ENCODE measurements at places on chromosomes 12 and 14.
A peak's percentile ranks its signal among the peaks of the same experiment; 100 is the strongest.

- H3K27ac ChIP-seq, result no peak overlapping the region
- H3K4me1 ChIP-seq, result peaks cover 12% of the 10 kb centered on the region
- H3K27me3 ChIP-seq, result peaks cover 5% of the 10 kb centered on the region
- no peaks in the 10 kb centered on the region for H3K36me3 ChIP-seq
- DNase-seq, result no peak
Observed at GRCh38 chr14:60317609-60318008, 68.6 kb downstream of the PPM1A start.

DNA sequence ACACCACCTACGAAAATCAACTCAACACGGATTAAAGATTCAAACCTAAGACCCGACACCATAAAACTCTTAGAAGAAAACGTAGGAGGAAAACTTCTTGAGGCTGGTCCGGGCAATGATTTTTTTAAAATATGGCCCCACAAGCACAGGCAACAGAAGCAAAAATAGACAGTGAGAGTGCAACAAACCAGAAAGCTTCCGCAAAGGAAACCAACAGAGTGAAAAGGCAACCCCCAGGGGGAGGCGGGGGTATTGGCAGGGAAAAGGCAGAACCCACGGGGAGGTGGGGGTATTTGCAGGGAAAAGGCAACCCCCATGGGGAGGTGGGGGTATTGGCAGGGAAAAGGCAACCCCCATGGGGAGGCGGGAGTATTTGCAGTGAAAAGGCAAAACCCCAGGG, 20.5 kb upstream of the FBRSL1 start:
- H3K27me3 ChIP-seq, result peaks cover 33% of the 10 kb centered on the region
- H3K27ac ChIP-seq, result no peak overlapping the region
- DNase-seq, result no peak
- peaks cover 21% of the 10 kb centered on the region for H3K4me1 ChIP-seq
- peaks cover 2% of the 10 kb centered on the region for H3K36me3 ChIP-seq
- no peak overlapping the region for H3K4me3 ChIP-seq

DNA sequence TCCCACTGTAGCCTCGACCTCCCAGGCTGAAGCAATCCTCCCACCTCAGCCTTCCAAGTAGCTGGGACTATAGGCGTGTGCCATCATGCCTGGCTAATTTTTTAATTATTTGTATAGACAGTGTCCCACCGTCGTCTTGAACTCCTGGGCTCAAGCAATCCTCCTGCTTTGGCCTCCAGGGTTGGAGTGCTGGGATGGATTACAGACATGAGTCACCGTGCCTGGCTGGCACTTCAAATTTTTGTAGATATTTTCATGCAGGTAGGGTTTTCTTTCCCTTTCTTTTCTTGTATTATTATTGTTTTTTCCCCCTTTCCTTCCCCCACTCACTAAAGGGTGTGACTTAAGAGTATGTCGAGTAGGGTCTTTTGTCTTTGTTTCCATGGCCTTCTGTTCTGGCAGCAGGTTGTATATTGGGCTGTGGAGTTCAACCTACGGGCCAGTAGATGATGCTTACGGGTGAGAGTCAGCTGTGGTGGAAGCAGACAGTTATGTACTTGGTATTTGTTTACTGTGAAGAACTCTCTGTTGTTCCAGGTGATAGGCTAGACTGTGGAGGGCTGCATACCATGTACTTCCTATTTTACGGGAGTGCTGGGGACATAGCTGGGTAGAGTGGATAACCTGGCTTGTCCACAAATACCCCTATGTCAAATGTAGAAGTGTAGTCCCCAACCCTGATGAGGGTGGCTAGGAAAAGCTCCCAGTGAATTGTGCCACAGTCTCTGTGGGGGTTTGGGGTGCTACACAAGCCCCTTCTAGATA, 30.7 kb downstream of the RAD51B start:
- no peak overlapping the region for H3K27ac ChIP-seq
- no peak overlapping the region for H3K4me3 ChIP-seq
- no peak for DNase-seq
- H3K36me3 ChIP-seq, result peaks cover 14% of the 10 kb centered on the region

- H3K36me3 ChIP-seq, result no peaks in the 10 kb centered on the region
- H3K27ac ChIP-seq, result no peak overlapping the region
- H3K27me3 ChIP-seq, result no peaks in the 10 kb centered on the region
- H3K4me3 ChIP-seq, result no peak overlapping the region
- no peaks in the 10 kb centered on the region for H3K4me1 ChIP-seq
- DNase-seq, result no peak
Observed at GRCh38 chr12:61111218-61111617, 1149.0 kb upstream of the USP15 start.

DNA sequence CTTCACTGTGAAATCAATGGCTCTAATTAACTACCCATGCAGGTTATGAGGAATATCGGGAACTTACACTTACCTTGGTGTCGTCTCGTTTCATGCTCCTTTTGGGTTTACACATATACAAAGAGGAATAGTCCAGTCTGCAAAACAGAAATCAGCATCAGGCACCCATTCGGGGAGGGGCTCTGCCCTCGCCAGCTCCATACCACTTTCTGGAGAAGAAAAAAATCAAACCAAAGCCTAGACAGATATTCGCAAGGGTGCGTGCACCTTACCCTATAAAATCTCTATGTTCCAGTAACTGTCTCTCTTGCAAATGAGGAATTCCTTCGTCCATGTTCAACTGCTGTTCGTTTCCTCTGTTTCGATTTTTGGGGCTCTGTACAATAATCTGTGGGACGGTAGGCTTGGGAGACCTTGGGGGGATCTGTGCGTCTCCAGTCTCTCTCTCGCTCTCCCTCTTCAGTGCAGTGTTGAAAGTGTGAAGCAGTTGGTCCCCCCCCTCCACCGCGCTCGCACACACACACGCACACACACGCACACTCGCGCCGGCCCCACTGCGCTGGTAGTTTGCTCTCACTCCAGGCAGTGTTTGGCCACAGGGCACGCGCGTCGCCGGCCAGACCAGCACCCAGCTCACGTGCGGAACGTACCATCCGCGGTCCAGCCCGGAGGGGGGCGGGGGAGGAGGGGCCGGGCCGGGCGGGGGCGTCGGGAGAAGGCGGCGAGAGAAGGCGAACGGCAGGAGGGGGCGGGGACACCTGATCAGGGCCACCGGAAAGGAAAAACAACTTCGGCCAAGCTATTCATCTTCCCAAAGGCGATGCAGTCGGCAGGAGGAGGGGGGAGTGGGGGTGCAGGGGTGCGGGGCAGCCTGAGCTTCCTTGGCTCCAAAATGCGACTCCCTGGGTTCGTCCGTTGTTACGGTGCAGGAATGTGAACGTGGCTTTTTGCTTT, at the start of gene BHLHE41:
TSS of gene BHLHE41 (minus strand) at position 592 of the 954 bp plus-strand sequence. CDS start at position 334, 258 bp downstream.
- no peaks in the 10 kb centered on the region for H3K36me3 ChIP-seq
- peaks cover 35% of the 10 kb centered on the region for H3K4me1 ChIP-seq
- H3K4me3 ChIP-seq, result peak within 1 kb of the TSS; percentile 92
- no peak within 1 kb of the TSS for H3K27ac ChIP-seq
- peak; percentile 14 for DNase-seq

DNA sequence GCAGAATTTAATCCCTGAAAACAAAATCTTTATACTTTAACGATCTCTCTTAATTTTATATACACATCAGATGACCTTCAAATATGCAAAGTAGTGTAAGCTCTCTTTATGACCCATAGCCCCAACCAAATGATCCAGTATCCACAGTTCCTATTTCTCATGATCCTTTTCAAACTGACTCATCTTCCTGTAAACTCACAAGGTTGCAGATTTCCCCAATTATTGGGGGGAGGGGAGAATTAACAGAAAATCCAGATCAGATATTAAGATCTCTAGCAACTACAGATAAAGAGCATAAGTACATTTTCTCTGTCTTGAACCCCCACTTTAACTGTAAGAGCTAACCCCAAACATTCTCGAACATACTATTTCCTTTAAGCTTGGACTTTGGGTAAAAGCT, 12.5 kb downstream of the GNS start:
- no peak overlapping the region for H3K27ac ChIP-seq
- no peaks in the 10 kb centered on the region for H3K4me1 ChIP-seq
- DNase-seq, result no peak
- no peak overlapping the region for H3K4me3 ChIP-seq

DNA sequence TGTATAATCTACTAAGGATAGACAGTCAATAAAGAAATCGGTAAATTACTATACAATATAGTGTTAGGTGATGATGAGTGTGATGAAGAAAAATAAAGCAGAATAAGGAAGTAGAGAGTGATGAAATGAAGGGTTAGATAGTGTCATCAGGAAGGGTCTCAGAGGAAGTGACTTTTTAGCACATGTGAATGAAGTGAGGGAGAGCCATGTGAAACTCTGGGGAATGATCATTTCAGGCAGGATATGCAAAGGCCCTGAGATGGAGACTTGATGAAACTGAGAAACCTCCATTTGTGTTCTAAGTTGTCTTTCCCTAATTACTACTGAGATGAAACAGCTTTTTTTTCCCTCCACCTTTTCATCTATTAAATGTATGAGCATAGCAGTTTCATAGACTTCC, 19.4 kb upstream of the GNPTAB start:
- no peak overlapping the region for H3K27ac ChIP-seq
- no peaks in the 10 kb centered on the region for H3K4me1 ChIP-seq
- DNase-seq, result no peak
- H3K36me3 ChIP-seq, result no peaks in the 10 kb centered on the region

- no peaks in the 10 kb centered on the region for H3K27me3 ChIP-seq
- H3K4me3 ChIP-seq, result no peak overlapping the region
- no peak for DNase-seq
- no peaks in the 10 kb centered on the region for H3K4me1 ChIP-seq
- H3K36me3 ChIP-seq, result peaks cover 4% of the 10 kb centered on the region
Observed at GRCh38 chr14:45332360-45332988, 79.5 kb upstream of the MIS18BP1 start.

DNA sequence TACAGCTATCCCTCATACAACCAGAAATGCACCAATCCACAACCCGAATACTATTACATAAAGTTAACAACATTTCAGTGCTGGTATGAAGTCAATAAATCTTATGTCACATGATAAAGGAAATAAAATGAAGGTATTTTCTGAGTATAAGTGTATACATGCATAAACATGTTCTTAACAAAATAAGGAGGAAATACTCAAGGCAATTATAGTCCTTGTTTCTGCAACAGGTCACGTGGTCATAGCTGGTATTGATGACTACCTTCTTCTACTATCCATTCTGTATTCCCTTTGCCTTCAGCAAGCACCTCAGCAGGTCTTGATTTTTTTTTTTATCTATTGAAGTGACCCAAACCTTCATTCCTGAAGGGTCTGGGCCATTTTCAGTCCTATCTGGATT, 675.6 kb downstream of the RPL10L start:
- no peak overlapping the region for H3K4me3 ChIP-seq
- H3K27me3 ChIP-seq, result no peaks in the 10 kb centered on the region
- no peak overlapping the region for H3K27ac ChIP-seq
- H3K4me1 ChIP-seq, result no peaks in the 10 kb centered on the region

- H3K4me3 ChIP-seq, result no peak overlapping the region
- H3K4me1 ChIP-seq, result peaks cover 9% of the 10 kb centered on the region
- no peak for DNase-seq
- H3K36me3 ChIP-seq, result peaks cover 14% of the 10 kb centered on the region
- H3K27me3 ChIP-seq, result no peaks in the 10 kb centered on the region
Observed at GRCh38 chr12:105051981-105052380, 32.3 kb downstream of the ALDH1L2 start.

- H3K4me1 ChIP-seq, result no peaks in the 10 kb centered on the region
- H3K36me3 ChIP-seq, result peaks cover 4% of the 10 kb centered on the region
Observed at GRCh38 chr12:10690906-10691305, 17.1 kb upstream of the STYK1 start.

DNA sequence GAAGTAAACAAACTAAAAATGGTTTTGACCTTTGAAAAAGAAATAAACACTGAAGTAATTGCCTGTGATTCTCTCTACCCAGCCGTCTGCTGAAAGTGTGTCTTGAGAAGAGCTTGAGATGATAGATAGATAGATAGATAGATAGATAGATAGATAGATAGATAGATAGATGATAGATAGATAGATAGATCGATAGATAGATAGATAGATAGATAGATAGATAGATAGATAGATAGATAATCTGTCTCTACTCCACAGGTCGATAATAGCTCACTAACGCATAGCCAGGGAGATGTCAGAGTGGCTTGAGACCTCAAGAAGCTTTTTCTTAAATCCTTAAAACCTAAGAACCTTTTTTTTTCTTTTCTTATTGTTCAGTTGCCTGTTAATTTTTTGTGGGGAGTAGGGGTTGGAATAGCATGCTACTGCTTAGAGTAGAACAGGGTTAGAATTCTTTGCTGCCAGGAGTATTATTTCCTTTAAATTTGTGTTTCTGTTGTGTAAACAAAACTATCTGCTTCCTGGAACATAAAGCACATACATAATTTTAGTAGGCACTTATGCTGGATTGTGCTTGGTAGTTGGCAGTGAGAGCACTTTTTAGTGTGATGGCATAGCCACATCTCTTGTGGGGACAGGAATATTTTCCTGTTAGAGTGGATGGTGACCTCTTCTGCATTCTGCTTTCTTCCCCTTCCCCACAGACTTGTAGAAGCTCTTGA, 169.5 kb downstream of the FBXL14 start:
- H3K4me1 ChIP-seq, result peaks cover 12% of the 10 kb centered on the region
- DNase-seq, result no peak
- H3K27me3 ChIP-seq, result no peaks in the 10 kb centered on the region
- H3K36me3 ChIP-seq, result peaks cover 16% of the 10 kb centered on the region
